Tibial artery (tissue), 4 donors: ENCODE measurements at places on chromosomes 5 and 9.

DNA sequence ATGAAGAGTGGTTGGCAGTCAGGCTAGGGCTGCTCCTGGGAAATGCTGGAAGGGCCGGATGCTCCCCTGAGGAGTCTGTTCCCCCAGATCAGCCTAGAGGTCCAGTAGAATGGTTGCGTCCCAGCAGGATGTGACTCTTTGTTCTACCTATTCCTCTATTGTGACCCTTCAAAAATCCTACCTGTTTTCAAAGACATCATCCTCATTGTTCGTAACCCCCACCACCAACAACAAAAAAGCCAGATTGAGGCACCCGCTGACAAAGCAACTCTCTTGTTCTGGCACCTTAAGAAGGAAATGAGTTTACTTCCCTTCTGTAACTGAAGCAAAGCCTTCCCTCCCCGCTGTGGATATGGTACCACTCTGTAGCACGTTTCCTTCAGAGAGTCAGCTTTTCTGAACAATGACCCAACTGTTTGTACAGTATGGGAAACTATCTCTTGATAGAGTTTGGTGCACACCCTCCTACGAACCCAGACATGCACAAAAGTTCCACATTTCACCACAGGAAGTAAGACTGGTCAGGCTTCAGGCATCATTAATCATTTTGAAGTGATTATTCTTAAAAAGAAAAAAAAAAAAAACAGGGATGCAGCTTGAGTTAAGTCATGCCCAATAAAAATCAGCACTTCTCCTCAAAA is 207.2 kb downstream of the ENC1 start:
- no peaks in the 10 kb centered on the region for H3K36me3 ChIP-seq
- no peaks in the 10 kb centered on the region for H3K27me3 ChIP-seq
- H3K27ac ChIP-seq = no peak overlapping the region
- no peak overlapping the region for H3K4me3 ChIP-seq

DNA sequence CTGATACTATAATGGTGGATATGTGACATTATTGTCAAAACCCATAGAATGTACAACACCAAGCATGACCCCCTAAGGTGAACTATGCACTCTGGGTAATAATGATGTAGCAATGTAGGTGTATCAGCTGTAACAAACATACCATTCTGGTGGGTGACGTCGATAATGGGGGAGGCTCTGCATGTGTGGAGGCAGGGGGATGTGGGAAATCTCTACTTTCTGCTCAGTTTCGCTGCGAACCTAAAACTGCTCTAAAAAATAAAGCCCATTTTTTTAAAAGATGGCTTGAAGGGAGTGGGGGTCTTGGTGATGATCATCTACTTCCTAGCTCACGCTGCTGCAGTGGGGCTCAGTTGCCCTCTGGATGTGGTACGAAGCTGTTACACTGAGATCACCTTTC is 51.1 kb downstream of the RASGEF1C start:
- no peak for DNase-seq
- H3K4me3 ChIP-seq = no peak overlapping the region
- H3K27ac ChIP-seq = no peak overlapping the region
- no peaks in the 10 kb centered on the region for H3K36me3 ChIP-seq

DNA sequence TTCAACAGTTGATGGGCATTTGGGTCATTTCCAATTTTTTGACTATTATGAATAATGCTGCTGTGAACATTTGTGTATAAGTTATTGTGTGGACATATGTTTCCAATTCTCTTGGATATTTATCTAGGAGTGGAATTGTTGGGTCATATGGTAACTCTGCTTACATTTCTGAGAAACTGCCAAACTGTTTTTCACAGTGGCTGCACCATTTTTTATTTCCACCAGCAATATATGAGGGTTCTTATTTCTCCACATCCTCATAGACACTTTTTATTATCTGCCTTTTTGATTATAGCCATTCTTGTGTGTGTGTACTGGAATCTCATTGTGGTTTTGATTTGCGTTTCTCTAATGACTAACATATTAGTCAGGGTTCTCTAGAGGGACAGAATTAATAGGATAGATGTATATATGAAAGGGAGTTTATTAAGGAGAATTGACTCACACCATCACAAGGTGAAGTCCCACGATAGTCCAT is 14.7 kb upstream of the MED27 start:
- no peaks in the 10 kb centered on the region for H3K4me1 ChIP-seq
- H3K4me3 ChIP-seq = no peak overlapping the region
- DNase-seq = no peak
- no peaks in the 10 kb centered on the region for H3K36me3 ChIP-seq
- no peak overlapping the region for H3K27ac ChIP-seq
- H3K27me3 ChIP-seq = peaks cover 28% of the 10 kb centered on the region

DNA sequence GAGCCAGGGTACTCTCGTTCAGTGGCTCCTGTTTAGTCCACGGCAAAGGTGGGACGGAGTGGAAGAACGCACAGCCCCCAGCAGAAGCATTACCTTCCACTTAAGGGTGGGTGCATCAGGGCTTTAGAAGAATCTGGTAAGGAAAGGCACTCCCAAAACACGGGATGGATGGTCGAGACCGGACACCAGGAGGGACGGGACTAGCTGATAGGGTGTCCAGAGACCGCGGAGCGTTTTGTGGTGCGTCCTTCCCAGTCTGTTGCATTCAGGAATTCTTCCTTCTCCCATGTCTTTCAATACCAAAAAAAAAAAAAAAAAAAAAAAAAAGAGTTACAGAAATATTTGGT is 545 bp upstream of the CTSV start:
- DNase-seq = no peak
- H3K27ac ChIP-seq = no peak overlapping the region
- H3K27me3 ChIP-seq = no peaks in the 10 kb centered on the region
- peaks cover 11% of the 10 kb centered on the region for H3K4me1 ChIP-seq

DNA sequence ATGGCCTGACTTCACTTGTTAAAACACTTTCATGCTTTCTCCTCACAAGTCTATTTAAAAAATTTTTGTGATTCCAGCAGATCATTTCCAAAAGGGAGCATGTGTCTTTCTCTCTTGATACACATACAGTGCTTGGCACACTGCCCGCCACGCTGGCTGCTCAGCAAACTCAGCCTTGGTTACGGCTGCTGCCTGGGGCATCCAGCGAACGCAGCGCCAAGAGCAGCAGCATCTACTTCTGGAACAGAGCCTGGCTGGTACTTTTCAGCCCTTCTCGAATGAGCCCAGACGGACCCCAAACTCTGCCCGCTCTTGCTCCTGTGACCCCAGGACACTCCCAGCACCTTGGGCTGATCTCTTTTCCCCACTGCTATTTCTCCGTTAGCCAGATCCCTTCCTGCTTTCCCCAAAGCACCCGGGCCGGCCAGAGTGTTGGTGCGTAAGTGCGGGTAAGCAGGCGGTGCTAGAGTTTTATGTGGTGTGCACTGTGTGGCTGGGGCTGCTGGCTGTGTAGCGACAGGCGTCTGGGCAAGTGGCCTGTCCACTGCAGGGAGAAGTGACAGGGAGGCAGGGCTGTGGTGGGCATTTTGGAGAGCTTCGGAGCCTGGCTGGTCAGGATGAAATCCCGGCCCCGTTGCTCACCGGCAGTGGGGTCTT is 73.2 kb downstream of the SH3PXD2B start:
- no peaks in the 10 kb centered on the region for H3K27me3 ChIP-seq
- no peaks in the 10 kb centered on the region for H3K4me1 ChIP-seq
- H3K27ac ChIP-seq = peak overlapping the region; percentile 52
- peak; percentile 89 for DNase-seq

DNA sequence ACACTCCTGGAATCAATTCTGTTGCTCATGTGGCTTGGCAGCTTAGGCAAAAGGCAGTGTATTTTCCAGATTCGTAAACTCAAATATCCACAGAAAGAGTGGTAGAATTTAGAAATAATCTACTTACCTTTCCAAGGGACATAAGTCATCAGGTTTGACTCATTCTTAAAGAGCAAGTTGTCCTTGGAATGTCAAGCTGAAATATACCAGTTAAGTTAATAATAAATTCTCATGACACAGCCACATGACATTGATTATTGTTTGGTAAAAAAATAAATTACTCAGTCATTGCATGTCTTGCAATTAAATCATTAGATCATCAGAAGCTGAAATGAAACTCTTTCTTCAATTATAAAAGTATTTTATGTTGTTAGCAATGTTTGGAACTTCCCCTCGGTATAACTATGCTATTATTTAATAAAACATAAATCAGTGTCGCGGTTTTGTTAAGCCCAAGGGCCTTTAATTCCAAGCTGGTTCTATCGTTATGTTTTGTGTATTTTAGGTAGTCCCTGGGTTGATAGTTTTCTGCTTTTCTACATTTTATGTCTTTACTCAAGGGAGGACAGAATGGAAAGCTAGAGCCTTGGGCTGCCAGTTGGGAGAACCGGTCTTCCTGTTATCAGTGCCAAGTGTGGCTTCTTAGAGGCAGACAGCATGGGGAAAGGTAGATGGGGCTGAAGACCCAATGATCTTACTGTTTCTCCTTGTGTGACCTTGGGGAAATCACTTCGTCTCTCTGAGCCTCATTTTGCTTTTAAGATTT is 79.3 kb upstream of the PRLR start:
- H3K4me3 ChIP-seq = no peak overlapping the region
- peaks cover 3% of the 10 kb centered on the region for H3K4me1 ChIP-seq
- no peaks in the 10 kb centered on the region for H3K36me3 ChIP-seq
- no peak overlapping the region for H3K27ac ChIP-seq

GRCh38 chr5:139575313-139575646 is 14.1 kb downstream of the UBE2D2 start:
- H3K36me3 ChIP-seq = no peaks in the 10 kb centered on the region
- H3K4me1 ChIP-seq = peaks cover 10% of the 10 kb centered on the region
- no peak for DNase-seq
- H3K27me3 ChIP-seq = no peaks in the 10 kb centered on the region
- no peak overlapping the region for H3K4me3 ChIP-seq
- H3K27ac ChIP-seq = no peak overlapping the region
